ENCODE measurements at places on chromosomes 5 and 9.

DNA sequence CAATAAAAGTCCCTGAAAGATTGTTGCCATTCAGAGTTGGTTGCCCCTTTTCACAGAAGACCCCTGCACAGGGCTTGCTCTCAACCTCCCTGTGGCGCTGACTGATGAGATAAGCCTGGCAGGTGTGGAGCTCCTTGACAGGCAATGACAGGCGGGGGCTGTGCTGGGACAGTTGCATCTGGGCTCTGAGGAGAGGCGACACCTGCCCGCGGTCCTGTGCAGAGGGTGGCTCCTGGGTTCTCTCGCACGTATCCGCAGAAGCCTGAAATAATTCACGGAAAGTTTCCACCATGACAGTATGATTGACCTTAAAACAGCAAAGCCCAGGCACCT, 19.8 kb upstream of the EXOC3 start:
- DNase-seq = no peak

DNA sequence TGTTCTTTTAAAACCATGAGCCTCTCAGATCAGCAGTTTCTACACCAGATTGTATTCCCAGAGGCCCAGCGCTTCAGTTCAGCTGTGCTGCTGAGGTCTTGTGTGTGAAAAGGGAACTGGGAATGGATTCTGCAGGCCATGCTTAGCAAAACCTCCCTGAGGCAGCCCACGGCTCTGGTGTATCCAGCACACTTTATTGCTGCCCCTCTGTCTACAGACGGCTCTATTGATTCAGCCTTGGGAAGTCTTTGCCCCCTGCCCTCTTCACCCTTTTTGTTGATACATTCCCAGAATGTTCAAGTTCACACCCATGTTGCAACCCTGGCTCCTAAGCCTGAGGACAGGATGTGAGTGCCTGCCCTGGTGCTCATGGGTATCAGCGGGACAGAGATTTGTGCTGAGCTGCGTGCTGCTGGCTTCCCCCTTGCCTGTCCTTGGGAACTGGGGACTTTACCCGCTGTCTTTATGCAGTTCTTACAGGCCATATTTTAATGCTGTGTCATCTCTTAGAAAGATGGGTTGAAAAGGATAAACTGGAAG, 37.3 kb downstream of the ARHGAP26 start:
- no peak for DNase-seq

DNA sequence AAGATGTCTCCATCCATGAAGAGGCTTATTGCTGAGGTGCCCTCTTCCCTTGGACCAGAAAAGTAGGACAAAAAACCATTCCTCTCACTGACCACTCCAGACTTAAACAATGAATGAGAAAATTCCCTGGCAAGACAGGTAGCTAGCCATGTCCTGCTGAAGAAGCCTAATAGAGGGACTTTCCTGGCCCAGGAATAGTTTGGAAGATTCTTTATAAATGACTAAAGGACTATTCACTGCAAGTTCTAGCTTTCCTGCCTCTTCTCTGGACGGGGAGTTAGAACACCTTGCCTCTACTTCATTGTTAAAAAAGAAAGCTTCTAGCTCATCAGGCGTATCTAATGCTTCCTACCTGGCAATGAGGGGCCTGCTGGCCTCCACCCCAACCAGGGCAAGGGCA, 153.6 kb downstream of the NR3C1 start:
- DNase-seq = no peak

GRCh38 chr9:759541-759940, 82.0 kb upstream of the DMRT1 start:
- no peak for DNase-seq

DNA sequence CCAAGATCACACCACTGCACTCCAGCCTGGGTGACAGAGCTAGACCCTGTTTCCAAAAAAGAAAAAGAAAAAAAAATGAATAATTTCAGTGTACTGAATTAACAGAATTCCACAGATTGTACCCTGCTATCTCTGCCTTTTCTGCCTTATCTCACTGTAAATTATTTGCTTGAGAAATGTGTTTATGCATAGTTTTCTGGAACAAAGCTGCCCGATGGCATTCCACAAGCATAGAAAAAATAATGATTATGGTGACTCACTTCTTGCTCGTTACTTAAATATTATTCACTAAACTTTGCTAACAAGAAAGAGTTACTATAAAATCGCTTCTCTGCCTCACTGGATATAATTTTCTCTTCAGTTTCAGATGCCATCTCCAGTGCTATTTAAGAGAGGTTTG, 88.7 kb upstream of the FAM169A start:
- DNase-seq = no peak

GRCh38 chr9:109272745-109273144, 48.1 kb downstream of the EPB41L4B start:
- DNase-seq = no peak

- DNase-seq = no peak
These were observed 66.4 kb downstream of the NFIB start for GRCh38 chr9:14247577-14247976.

DNA sequence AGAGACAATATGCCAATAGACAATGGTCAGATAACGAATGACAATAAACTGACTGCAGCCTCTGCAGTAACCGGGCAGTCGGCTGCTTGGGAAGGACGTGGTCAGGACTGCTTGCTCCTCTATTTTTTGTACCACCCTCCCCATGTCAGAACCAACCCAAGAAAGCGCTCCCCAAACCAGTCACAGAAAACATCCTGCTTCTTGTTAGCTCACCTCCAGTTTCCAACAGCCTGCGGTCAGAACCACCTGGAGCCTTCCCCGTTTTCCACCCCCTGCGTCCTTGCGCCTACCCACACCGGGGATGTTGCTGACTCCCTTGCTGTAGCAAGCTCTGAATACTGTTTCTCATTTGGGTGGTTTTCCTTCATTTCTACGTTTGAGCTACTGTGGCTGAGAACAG, 1.7 kb upstream of the MRNIP start:
- no peak for DNase-seq

- DNase-seq = no peak
These were observed 41.6 kb downstream of the CDK5RAP2 start for GRCh38 chr9:120538339-120538738.

GRCh38 chr9:135547756-135548736, 2.1 kb downstream of the OBP2A start:
- no peak for DNase-seq

- no peak for DNase-seq
These were observed 304.1 kb downstream of the TRPM3 start for GRCh38 chr9:70817311-70817710.

- no peak for DNase-seq
These were observed 348.9 kb downstream of the ARHGEF28 start for GRCh38 chr5:73974871-73975360.

DNA sequence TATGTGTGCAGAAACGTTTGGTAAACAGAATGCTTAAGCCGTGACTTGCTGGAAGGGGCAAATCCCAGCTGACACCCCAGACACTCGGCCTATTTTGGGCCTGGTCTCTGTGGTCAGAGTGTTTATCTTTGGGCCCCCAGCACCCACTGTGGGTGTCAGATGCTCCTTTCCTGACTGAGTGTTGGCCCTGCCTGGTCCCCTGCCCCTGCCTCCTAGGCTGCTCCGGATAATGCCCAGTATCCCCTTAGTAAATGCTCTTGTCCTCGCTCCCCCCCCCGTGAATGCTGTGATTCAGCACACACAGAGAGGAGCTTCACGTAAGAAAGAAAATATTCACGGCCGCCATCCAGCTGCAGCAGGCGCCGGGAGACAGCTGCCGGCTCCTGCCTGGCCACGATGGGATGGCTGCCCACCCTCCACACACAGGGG, 11.3 kb upstream of the ANGPTL2 start:
- DNase-seq = no peak

- no peak for DNase-seq
These were observed 14.6 kb upstream of the F2R start for GRCh38 chr5:76701298-76701697.

DNA sequence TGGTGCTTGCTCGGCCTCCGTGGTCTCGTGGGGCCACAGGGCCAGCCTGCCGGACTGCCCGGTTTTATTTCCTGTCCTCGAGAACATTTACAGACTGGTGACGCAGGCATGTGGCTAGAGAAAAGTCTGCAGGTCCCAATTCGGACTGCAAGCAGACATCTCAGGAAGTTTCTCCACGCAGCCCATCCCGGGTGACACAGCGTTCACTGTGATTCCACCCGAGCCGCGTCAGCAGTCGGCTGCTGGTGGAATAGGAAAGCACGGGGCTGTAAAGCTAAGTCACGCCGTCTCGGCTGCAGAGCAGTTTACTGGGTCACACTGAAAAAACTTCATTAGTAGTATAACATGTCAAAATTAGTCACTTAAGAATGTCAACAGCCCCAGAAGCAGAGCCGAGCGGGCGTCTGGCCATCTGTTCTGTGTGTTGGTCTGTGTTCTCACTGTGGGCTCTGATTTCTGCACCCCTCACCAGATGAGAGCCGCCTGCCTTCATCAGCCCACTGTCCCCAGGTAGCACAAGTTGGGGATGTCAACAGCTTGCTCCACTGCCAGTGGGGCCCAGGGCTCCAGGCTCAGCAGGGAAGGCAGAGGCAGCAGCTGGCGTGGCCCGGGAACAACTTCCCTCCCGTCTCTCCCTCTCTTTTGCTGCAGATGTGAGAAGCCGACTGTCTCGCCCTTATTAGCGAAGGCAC, 363.7 kb downstream of the IRX2 start:
- DNase-seq = no peak

- no peak for DNase-seq
These were observed 341 bp downstream of the MXD3 start for GRCh38 chr5:177311392-177311722.

GRCh38 chr5:152632360-152632759, 227.3 kb upstream of the NMUR2 start:
- DNase-seq = no peak

DNA sequence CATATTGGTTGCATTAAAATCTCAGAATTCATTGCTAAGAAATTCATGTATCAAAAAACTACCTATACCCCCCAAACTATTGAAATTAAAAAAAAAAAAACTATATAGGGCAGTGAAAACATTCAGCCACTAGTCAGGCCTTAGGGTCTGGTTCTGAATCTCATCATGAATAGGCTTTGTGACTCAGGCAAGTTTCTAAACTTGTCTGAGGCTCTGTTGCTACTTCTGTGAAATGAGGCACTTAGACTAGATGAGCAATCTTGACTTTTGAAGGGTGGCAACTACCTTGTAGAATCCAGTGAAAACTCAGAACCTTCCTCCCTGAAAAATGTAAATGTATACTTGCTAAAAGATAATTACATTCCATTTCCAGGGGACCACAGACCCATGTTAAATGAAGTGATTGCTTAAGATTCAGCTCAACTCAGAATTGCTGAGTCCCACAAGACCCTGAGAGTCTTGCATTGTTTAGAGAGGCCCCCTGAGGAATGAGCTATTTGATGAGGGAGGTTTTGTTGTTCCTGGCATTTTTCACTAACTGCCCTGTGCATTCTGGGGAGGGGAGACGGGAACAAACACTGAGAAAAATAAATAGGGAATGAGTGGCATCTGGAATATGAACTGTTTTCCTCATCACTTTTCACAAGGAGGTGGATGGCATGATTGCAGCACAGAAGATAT, 29.5 kb downstream of the RAI14 start:
- DNase-seq = peak; percentile 16

GRCh38 chr9:27572061-27572460, 1.2 kb downstream of the C9orf72 start:
- DNase-seq = no peak

DNA sequence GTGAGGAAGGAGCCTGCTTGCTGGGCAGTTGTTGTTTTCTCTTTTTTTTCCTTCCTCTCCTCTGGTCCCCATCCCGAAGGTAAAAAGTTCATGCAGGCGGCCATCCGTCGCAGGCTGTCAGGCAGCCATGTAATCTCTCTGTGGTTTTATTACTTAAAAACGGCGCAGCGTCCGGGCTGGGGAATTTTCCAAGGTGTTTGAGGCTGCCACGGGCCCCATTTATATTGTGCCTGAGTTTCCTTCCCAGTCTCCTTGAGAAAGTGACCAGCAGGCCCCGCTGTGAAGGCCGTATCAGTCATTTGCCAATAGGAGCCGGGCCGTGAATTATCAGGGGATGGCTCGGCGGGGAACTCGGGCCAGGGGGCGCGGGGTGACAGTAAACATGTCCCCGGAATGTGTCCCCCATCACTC, 289.7 kb downstream of the PBX3 start:
- DNase-seq = no peak

DNA sequence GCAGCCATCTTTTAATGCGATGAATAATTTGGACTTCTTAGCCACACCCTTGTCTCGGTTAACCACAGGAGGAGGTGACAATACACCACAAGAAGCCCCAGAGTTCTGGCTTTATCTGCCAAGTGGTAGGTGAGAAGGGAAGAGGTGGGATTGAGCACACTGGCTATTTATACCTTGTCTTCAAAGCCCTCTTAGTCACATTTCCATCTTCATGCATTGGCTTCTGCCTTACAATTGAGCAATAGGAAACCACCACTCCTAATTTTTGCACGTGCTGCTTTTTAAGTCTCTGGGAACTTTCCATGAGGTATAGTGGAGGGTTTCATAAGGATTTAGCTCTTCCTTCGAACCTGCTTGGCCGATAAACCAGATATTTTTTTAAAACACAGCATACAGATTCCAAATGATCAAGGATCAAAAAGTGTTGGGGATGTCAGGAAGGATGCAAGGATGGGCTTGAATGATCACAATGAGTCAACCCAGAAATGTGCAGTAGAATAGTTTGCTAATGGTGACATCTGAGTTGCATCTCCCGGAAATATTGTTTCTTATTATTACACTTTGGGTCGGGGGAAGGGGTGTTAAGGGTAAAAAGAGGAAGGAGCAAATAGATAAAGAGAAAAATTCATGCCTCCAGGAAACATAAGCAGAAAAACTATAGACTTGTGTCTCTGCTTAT, 25.5 kb downstream of the PLAC8L1 start:
- DNase-seq = peak; percentile 61

GRCh38 chr5:57249265-57249874, 75.5 kb downstream of the GPBP1 start:
- no peak for DNase-seq

GRCh38 chr9:15606643-15607472, 54.0 kb downstream of the CCDC171 start:
- DNase-seq = peak; percentile 62

DNA sequence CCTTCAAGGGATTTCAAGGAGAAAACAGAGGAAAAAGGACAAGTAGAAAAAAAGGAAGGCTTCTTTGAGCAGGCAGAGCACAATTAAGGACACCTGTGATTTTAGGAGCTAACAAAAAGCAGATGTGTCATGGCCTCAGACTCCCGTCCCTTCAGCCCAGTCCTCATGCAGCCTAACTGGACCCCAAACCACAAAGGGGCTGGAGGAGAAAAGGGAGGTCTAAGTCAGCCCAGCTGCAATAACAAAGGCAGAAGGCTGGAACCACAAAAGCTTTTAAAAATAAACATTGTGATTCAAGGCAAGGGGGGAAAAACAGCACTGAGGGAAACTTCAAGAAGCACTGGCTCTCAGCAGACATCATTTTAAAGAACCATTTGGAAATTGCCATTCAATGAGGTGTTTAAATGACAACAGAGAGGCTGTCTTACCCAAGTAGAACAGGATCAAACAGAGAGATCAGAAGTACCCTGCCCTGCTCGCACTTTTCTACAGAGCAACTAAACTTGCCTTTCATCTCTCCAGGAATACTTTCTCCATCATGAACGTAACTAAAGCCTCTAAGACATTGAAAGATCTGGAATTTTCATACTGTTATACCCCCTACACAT, 89.3 kb downstream of the SEMA5A start:
- DNase-seq = no peak

Data from activated CD4-positive, alpha-beta T cell treated with anti-CD3 and anti-CD28 coated beads, Interleukin-2, Interleukin-4, amounts not matched to agents 100 ng/mL and 50 ng/mL, durations not matched to agents 16 hours and 8 hours (primary cell).